ENCODE measurements at places on chromosomes 12 and 14.
A peak's percentile ranks its signal among the peaks of the same experiment; 100 is the strongest.

- no peak for DNase-seq
Measured at GRCh38 chr14:21145437-21145836, 10.4 kb downstream of the OR5AU1 start.

GRCh38 chr12:117733549-117733805 is 235.3 kb downstream of the KSR2 start:
- DNase-seq: peak; percentile 76

- DNase-seq: no peak
Measured at GRCh38 chr14:97523936-97524335, 726.8 kb downstream of the VRK1 start.

- peak; percentile 7 for DNase-seq
Measured at GRCh38 chr12:114508529-114509129, 102.7 kb upstream of the TBX5 start.

DNA sequence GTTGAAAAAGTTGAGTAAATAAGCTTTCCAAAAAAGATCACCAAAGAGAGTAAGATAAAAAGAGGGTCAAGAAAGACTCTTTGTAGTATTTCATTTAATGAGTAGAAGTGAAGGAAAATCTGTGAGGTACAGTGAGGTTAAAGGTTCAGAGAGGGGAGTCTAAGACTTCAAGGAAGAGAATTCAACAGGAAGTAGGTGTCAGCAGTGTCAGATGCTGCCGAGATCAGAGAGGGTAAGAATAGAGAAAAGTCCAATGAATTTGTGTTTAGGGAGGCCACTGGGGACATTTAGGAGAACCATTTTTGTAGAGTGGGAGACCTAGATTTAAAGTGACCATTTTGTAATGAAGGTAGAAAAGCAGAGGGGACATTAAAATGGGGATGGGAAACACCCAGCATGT is 71.6 kb upstream of the KRAS start:
- DNase-seq: no peak

DNA sequence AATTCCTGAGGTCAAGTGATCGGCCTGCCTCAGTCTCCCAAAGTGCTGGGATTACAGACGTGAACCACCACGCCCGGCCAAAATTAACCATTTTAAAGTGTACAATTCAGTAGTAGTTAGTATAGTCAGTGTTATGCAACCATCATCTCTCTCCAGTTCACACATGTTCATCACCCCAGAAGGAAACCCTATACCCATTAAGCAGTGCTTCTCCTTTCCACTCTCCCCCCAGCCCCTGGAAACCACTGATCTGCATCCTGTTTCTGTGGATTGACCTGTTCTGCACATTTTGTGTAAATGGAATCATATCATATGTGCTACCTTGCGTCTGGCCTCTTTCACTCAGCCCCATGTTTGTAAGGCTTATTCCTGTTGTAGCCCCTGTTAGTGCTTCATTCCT is 52.2 kb downstream of the PHETA1 start:
- DNase-seq: no peak
